ENCODE measurements at places on chromosomes 2 and 18.
A peak's percentile ranks its signal among the peaks of the same experiment; 100 is the strongest.

DNA sequence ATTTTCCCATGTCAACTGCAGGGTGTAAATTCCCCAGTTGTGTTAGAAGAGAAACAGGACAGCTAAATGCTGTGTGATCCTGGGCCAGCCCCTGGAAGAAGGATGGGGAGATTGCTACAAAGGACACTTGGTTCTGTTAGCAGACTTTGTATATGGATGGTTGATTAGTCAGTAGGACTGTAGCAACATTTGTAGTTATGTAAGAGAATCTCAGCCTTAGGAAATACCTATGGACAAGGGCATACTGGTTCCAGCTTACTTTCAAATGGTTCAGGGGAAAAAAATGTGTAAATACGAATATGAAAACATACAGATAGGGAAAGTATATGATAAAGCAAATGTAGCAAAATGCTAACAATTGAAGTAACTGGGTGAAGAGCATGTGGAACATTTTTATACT, 47.6 kb downstream of the GNAL start:
- no peak for DNase-seq

GRCh38 chr18:73563901-73564472, 583.6 kb downstream of the FBXO15 start:
- DNase-seq = peak; percentile 33

GRCh38 chr2:84911135-84911678, 5.8 kb downstream of the TMSB10 start:
- no peak for DNase-seq

DNA sequence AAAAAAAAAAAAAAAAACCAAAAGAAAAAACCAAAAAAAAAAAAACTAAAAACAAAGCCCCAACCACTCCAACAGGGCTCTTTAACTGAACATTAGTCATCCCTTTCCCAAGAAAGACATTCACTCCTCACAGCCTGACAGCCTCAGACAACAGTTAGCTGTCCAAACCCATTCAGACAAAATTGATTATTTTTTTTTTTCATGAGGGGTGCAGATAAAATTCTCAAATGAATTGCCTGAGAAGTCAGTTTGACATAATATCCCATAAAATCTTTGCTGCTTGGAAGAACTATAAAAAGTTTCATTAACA, 206.1 kb upstream of the REV1 start:
- DNase-seq = no peak

DNA sequence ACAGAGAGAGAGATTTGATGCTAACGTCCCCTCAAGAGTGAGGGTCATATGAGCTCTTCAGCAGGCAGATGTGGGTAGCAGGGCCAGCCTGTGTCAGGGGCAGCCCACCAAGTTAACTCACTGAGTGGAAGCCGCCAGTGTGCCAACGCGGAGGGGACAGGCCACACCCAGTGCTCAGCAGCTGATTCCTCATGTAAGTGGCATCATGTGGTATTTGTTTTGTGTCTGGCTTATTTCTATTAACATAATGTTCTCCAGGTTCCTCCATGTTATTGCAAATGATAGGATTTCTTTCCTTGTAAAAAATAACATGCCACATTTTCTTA, 4.0 kb downstream of the IMP4 start:
- DNase-seq = no peak

GRCh38 chr2:159298967-159299366, 12.5 kb upstream of the WDSUB1 start:
- no peak for DNase-seq

DNA sequence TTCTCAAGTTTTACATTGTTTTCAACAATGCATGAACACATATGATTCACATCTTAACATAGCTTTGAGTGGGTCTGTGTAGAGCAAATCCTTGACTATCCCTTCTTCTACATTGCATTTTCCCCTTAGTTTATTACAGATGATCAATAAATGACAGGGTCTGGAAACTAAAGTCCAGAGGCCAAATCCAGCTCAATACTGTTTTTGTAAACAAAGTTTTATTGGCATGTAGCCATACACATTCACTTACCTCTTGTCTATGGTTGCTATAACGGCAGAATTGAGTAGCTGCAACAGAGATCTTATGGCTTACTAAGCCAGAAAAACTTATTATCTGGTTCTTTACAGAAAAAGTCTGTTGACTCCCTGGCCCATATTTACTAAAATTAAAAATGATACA, 12.8 kb downstream of the FANCL start:
- DNase-seq = no peak

- DNase-seq = no peak
These were observed 35.1 kb upstream of the CYRIA start for GRCh38 chr2:16700551-16701259.

DNA sequence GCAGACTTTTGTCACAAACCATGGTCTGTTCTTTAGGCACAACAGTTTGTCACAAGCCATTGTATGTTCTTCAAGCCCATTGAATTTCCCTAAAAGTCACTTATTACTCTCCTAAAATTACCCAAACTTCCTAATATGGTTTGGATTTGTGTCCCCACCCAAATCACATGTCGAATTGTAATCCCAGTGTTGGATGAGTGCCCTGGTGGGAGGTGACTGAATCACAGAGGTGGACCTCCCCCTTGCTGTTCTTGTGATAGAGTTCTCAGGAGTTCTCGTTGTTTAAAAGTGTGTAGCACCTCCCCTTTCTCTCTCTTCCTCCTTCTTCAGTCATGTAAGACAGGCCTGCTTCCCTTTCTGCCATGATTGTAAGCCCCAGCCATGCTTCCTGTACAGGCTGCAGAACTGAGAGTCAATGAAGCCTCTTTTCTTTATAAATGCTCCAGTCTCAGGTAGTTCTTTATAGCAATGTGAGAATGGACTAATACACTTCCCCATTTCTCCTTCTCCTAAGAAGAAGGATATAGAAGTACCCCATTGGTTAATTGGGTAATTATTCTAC, 11.2 kb upstream of the GYPC start:
- no peak for DNase-seq

DNA sequence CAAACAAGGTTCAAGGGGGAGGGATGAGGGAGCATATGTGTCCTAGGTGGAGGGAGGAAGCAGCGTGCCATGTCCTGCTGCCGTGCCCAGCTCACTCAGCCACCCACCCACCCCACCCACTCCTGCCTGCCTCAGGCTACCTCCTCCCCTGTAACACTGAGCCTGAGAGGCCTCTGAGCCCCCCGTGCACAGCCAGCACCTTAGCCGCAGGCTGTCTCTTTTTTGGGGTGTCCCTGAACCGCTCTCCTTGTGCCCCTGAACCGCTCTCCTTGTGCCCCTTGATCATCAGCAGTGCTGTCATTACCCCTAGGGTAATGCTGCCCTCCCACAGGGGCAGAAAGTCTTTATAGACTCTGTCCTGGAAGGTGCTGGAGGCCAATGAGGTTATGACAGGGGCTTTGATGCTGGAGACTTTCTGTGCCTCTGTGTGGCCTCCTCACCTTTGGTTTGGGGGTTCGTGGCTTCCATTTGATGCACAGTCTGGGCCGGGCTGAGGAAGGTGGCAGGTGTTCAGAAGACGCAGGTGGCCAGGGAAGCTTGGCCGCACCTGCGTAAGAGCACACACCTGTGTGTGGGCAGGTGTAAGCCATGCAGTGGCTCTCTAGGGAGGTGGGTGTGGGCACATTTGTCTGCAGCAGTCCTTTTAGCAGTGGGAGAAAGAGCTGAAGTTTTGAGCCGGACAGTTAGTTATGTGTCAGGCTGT, 140.0 kb downstream of the SEPTIN10 start:
- DNase-seq = no peak

- DNase-seq = no peak
These were observed 212.7 kb downstream of the KCNE4 start for GRCh38 chr2:223264541-223265193.

DNA sequence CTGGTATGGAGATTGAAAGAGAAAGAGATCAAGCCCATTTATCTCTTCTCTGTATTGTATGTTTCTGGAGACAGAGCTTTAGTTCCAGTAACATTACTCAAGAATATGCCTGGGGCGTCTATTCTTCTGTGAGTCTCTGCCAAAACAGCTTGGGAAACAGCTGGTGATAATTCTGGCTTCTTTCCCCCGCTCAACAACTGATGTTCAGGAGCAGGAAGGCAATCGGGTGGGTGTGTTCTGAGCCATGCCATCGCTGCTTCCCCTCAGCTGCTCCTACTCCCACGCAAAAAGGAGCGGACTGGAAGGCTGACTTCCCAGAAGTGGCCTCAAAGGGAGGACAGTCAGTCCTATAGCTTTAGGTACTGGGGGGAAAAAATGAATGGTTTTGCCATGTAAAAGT, 695.1 kb downstream of the PLCL1 start:
- peak; percentile 6 for DNase-seq

DNA sequence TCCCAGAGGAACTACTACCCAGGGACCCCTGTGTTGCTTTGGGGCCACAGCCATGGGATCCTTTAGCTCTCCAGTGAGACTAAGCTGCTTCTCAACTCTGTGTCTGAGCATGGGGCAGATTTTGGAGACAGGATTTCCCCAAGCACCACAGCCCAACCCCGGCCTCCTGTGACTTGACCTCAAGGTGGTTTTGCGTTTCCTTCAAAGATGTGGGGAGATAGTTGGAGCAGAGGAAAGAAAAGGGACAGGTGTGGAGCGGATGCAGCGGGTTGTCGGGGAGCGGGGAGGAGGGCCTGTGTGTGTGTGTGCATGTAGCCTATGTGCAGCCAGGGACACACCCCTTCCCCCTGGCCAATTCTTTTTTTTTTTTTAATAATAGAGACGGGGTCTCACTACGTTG, 10.2 kb downstream of the ARID5A start:
- no peak for DNase-seq
